Anterior cingulate cortex (tissue), 58 donors: ENCODE measurements at places on chromosomes 5 and 9.

DNA sequence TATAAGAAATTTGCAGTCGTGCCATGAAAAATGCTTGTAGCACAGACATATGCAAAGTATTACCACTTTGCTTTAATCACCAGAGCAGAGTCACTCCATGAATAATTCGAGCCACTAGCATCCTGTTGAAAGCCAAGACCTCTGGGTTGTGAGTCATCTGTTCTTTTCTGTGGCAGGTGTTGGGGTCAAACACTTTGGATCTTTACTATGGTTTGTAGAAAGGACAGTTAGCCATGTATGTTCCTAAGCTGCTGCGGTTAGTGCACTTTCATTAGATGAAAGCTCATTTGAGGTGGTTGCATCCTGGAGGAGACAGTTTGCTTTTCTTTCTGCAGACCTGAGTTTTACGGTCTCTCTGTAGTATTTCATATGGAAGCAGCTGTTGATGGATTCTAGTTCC is 223.7 kb downstream of the DMRT2 start:
- DNase-seq = no peak

- DNase-seq = peak; percentile 36
Observed at GRCh38 chr5:61625681-61626621, 293.9 kb downstream of the ZSWIM6 start.

GRCh38 chr9:138116521-138116920 is 238.9 kb downstream of the CACNA1B start:
- no peak for DNase-seq

GRCh38 chr9:114688909-114689610 is 7.1 kb upstream of the TEX48 start:
- no peak for DNase-seq

DNA sequence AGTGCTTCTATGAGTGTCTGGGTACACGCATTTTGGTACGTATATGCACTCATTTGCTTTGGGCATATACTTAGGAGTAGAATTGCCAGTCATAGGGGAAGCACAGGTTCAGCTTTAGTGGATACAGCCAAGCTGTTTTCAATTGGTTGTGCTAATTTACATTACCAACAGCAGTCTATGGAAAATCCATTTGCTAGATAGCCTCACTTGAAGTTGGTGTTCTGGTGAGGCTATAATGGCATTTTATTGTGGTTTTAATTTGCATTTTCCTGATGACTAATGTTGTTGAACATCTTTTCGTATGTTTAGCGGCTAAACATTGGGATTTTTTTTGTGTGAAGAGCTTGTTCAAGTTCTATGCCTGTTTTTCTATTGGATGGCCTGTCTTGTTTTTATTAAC is 76.8 kb upstream of the ANKH start:
- no peak for DNase-seq

DNA sequence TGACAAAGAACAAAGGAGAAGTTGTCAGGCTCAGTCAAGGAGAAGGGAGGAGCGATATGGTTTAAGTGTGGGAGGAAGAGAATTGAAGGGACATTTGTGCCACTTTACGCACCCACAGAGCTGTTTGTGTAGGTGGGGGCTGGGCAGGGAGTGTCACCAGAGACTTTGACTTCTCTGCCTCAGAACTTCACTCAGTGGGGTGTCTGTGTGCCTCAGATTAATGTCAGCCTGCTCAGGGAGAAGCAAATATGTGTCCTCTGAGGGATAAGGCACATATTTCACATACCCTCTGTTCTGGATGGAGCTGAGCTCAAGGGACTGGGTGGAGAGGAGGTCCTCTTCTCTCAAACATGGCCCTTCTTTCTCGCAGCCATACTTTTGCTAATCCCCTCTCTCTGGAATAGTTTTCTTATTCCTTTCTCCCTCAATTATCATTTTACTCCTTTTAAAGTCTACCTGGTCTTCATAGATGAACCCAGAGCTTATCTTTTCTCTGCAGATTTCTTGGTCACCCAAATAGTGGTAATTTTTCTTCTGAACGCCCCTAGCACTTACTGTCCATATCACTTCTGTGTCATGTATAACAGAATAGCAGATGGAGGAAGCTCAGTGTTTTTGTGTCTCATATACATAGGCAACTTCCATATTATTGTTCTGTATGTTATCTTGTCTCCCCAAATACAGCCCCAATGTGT is 77.0 kb downstream of the IQGAP2 start:
- DNase-seq = no peak

DNA sequence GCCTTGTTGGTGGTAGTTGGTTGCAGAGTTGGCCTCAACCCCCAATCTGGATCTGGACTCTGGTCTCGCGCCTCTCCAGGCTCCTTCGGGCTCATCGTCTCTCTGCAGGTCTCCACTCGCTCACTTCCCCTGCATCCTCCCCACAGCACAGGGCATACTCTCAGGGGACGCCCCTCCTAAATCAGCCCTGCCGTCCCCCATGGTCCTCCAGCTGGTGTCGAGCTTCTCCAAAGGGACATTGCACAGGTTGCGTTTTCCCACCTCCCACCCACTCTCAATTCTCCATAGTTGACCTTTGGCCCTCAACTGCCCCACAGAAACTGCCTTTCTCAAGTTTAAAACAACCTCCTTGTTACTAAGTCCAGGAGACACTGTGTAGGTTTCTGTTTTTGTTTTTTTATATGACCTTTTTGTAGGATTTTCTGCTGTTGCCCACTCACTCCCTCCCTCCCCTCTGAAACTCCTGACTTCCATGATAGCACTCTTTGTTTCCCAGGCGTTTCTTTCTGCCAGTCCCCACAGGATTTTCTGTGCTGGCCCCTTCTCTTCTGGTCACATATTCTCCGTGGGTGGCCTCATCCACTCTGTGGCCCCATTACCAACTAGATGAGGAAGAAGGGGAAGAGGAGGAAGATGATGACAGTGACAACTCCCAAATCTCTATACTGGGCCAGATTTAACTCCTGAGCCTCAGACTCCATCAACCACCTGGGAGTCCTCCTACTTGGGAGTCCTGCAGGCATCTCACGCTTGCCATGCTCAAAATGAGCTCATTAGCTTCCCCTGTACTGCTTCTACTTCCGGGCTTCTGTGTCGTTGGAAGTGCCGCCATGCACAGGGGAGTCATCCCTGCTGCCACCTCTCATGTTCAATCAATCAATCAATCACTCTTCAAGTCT is 50.3 kb downstream of the ALG2 start:
- no peak for DNase-seq

DNA sequence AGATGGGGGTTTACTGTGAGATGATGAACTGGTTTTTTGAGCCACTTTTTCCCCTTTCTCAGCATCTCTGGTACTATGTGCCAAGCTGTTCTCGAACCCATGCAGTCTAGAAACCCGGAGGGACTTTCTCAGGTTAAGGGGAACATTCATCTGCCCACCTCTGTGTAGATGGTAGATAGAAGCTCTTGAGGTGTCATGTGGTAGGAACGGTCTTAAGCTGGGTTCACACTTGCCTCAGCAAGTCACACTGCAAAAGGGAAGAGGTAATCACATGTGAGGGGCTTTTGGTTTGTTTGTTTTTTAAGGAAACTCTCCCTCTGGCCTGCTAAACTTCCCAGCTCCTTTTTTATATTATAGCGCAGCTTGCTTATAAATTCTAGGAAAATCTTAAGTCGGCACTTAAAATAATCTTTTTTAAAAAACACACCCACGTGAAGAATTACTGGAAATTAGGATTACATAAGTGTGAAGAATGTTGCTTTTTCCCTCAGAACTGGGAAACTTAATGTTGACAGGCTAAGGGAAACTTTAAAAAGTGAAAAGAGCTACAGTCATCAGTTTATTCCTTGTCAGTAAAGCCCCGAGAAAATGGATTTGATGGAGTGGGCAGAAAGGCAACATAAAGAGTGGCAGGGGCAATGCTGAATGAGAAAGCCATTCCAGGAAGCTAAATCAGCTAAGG is 430.3 kb downstream of the ARHGEF28 start:
- no peak for DNase-seq

DNA sequence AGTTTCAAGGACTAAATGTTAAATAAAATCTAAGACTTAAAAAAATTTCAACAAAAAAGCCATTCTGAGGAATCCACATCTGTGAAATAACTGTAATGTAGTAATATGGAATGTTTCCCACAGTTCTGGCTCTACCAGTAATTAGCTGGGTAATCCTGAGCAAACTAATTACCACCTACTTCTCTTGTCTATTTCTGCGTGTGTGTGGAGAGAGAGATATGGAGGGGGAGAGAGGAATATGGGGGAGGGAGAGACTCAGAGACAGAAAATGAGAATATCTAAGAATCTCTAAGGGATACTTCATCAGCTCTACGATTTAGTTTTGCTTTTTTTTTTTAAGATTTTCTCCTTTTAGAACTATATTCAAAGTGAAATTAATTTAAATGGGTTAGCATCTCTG is 28.0 kb downstream of the TBCA start:
- no peak for DNase-seq

- DNase-seq = no peak
Observed at GRCh38 chr9:77505232-77505631, 142.9 kb downstream of the GNA14 start.

GRCh38 chr9:131237291-131237690 is 39.0 kb downstream of the FAM78A start:
- DNase-seq = no peak

DNA sequence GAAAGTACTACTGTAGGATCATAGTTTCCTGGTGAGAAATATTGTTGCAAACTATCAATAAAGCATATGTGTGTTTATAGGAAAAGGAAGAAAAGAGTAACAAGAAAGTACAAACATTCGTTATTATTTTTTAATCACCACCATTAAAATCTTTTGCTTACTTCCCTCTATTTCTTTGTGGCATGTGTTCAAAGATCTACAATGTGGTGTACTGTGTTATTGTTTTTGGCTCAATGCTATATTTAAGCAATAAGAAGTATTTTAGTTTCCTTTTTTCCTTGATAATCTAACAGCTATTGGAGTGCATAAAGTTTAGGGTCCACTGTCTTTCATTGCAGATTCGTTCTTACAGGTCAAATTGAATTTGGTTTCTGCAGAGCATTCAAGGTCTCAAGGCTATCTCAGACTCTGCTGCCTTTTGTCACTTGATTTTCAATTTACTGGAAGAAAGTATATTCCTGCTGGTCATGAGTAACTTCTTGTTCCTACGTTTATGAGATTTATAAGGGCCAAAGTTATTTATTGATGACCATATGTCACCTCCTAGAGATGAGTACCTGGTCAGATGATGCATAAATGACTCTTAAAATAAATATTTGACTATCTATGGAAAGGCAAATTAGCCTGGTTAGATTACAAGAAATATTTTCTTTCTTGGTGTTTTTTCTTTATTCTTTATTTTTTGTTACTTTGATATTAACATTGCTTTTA is 323.0 kb downstream of the TMEM167A start:
- DNase-seq = no peak

- no peak for DNase-seq
Observed at GRCh38 chr5:129962506-129962905, 58.2 kb downstream of the CHSY3 start.

- no peak for DNase-seq
Observed at GRCh38 chr9:2693056-2693455, 24.3 kb upstream of the KCNV2 start.

DNA sequence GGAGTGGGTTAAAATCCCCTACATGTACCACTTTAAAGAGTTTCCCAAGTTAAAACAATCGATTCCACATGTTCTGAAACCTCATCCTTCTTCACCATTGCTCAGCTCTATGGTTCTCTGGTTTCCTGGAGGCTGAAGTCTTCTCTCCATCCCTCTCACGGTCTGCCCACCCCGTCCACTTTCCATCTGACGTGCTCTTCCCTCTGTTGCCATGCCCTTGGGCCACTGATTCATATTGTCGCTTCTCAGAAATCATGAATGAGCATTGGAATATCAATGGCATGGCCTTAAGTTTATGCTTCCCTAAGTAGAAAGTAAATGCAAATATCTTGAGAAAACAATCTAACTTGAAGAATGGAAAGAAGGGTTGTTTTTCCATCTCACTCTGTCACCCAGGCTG is 30.9 kb downstream of the GDNF start:
- DNase-seq = no peak

DNA sequence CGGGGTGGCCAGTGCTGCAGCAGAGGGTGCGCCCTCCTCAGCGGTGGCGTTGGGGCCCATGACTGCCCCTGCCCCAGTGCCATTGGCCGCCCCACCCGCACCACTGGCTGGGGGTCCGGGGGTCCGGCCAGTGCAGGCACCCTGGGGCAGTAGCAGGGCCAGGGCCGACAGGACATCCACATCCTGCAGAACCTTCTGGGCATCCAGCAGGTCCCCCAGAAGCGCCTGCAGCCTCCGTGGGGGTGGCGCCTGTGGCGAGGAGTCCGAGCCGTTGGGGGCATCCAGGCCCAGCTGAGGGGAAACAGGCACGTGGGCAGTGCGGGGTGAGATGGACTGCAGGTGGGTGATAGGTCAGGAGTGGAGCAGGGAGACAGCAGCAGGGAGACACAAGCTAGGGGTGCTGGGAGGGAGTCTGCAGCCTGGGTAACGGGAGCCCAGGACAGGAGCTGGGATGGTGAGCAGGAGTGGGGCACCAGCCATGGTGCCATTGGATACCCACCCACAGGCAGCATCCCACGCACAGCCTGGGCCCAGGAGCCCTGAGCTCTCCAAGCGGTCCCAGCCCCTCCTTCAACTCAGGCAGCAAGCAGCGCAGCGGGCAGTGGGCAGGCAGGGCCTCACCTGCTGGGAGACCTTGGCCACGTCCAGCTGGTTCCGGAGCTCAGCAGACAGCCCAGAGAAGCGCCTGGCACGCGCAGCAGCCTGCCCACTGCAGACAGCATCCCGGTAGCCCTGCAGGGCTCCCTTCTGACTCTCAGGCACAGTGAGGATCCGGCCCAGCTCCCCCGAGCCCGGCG is 7.1 kb downstream of the ABCA2 start:
- no peak for DNase-seq

DNA sequence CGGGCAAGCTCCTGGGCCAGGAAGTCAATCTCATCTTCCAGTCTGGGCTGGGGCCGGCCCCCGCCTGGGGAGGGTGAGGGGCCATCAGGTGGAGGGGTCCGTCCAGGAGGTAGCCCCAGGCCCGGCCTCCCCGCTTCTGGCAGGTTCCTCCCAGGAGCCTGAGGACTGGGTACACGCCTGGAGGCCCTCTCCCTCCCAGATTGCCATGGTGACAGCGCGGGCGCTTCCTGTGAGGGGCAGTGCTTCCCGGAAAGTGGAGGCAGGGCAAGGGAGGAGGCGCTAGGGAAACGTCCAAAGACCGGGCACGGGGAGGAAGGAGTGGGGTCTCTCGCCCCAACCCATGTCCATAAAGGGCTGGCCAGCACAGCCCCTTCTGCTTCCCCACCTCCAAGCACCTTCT is 4.9 kb downstream of the NPDC1 start:
- DNase-seq = no peak

DNA sequence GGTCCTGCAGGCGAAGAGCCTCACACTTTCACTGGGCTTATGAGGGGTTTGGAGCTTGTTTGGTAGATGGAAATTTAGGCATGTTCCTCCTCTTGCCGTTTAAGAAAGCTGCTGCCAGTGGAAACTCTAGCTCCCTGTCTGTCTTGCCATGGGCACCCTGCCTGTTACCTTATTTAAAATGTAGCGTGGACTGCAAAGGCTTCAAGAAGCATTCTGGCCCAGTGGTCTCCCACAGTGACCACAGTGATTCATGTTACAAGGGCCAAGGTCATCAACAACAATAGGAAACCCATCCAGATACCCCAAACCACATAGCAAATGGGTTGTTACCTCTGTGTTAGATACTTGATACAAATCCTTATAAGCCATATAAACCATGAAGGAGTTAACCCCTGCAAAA is 96.6 kb downstream of the DPYSL3 start:
- no peak for DNase-seq
